ENCODE measurements at places on chromosomes 2 and 18.

DNA sequence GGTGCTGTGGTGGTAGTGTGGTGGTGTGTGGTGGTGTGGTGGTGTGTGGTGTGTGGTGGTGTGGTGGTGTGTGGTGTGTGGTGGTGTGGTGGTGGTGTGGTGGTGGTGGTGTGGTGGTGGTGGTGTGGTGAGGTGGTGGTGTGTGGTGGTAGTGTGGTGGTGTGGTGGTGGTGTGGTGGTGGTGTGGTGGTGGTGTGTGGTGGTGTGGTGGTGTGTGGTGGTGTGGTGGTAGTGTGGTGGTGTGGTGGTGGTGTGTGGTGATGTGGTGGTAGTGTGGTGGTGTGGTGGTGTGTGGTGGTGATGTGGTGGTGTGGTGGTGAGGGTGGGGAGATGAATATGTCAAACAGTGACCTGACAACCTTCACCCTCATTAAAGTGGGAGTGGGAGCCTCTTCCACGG lies 55.6 kb upstream of the DLGAP1 start:
- peak; percentile 8 for DNase-seq

- no peak for DNase-seq
These were observed 297.7 kb upstream of the SYT4 start for GRCh38 chr18:43574974-43575373.

GRCh38 chr2:43905871-43906270 lies 67.1 kb downstream of the ABCG8 start:
- no peak for DNase-seq

DNA sequence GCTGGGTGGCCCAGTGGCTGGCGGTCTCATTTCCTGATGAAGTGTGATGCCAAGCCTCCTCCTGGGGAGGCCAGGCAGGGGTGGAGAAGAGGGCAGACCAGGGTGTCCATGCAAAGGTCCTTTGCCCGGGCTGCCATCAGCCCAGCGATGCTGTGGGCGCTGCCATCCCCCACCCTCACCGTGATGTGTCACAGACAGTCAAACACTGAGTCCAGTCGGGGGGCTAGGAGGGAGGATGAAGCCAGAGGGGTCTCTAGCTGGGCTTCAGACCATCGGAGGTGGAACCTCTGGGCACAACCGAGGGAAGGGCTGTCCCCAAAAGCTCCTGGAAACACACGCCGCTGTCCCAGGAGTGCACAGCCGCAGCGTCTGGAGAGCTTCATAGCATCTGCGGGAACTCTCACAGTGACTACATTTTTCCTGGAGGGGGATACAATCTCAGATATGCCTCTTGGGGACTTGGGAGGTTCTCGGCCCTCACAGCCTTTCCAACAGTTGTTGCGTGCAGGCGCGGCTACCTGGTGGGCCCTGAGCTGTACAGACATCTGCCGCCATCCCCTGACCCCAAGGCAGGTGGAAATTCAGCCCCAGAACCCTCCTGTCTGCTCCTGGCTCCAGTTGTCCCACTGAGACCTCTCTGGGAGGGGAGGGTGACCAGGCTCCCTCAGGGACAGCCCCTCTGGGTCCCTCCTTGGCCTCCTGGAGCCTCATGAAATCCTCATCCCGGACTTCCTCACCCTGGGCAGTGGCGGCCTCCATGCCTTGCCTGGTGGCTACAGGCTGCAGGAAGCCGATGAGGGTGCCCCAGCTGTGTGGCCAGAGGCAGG lies 26.5 kb upstream of the OTOS start:
- DNase-seq = no peak

DNA sequence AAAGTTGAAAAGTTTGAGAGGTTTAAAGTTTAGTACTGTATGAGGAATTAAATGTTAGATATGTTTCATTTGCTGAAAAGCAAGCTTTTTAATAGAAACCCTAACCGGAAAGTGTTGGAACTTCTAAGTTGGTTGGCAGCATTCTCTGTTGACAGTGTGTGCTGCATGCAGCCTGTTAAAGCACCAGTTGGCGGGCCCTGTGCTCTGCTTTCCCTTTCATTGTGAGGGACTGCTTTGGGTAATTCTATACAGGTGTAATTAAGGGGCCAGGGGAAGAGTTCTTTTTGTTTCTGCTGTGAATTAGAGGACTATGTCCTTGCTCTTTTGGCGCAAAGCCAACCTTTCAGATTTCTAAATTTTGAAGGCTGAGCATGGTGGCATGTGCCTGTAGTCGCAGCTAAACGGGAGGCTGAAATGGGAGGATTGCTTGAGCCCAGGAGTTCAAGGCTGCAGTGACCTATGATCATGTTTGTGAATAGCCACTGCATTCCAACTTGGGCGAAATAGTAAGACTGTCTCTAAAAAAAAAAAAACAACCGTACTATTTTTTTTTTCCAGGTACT lies 20.1 kb downstream of the PLEKHB2 start:
- DNase-seq = no peak

- no peak for DNase-seq
These were observed 3.3 kb upstream of the HOXD11 start for GRCh38 chr2:176103742-176104315.

DNA sequence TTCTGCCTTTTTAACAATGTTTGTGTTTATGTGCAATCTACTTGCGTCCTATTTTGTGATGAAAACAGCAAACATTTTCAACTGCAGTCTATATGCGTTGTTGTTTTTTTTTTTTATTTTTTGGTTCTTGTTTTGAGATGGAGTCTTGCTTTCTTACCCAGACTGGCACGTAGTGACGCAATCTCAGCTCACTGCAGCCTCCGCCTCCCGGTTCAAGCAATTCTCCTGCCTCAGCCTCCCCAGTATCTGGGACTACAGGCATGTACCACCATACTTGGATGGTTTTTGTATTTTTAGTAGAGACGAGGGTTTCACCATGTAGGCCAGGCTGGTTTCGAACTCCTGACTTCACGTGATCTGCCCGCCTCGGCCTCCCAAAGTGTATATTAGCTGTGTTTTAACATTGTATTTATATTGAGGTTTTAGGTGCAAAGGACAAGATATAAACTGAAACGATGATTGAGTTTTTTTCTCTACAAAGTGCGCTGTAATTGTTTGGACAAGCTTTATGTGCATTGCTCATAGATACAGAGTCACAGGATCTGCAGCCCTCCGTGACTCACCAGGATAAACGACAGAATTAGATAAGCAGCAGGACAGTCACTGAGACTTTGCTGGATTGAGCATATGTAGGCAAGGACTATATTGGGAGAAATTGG lies 17.4 kb downstream of the CDH7 start:
- DNase-seq = no peak

GRCh38 chr18:48843162-48843561 lies 107.6 kb downstream of the SMAD7 start:
- DNase-seq = no peak

GRCh38 chr2:132701810-132702209 lies 31.8 kb upstream of the LYPD1 start:
- DNase-seq = no peak
